ENCODE measurements at places on chromosomes 3 and 15.
A peak's percentile ranks its signal among the peaks of the same experiment; 100 is the strongest.

- no peak for DNase-seq
These were observed 532 bp downstream of the B4GALT4 start for GRCh38 chr3:119240101-119240590.

- DNase-seq: no peak
These were observed 27.3 kb upstream of the SLC9A9 start for GRCh38 chr3:143875546-143875945.

DNA sequence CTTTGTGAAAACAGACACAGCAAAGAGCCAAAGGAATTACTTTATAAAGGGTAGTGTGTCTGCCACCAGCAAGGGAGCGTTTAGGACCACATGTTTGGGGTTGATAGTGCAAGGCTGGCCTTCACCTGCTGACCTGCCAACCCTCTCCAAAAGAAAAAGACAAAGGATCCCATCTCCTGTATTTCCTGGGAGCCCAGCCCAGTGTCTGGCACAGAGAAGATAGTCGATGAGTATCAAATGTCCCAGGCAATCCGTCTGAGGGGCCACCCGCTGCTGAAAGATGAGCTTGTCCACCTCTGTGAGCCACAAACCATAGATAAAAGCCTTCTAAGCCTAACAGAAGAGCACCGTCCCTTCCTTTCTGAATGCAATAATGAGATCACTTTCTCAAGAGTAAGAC lies 154.8 kb upstream of the CTNNB1 start:
- DNase-seq: no peak

- no peak for DNase-seq
These were observed 263.3 kb downstream of the ABHD5 start for GRCh38 chr3:43953814-43954692.

GRCh38 chr3:71759401-71759800 lies 5.7 kb downstream of the GPR27 start:
- no peak for DNase-seq

DNA sequence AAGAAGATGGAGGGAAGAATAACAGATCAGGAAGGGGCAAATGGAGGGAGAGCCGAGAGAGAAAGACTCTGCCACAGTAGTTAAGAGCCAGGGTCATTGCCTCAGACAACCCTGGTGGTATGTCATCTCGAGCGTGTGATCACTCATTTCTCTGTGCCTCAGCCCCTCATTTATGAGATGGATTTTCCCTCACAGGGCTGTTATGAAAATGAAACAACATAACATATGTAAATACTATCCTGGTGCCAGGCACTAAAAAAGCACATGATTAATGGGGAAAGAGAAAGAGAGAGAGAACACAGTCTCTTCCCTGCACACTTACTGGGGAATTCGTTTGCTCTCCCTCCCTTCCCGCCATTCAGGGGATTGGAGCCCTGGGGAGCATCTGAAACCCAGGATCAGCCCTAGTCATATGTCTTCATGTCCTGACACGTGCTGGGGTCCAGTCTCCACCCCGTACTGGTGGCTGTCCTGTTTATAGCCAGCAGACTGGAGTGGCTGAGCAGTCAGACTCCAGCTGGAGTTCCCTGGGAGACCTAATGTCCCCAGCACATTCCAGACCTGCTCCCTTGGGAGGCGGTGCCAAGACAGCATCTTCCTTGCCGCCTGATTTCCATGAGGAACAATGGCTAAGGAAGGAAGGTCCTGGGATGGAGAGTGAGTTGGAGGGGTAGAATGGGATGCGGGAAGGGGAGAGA lies 14.7 kb upstream of the AMOTL2 start:
- no peak for DNase-seq

DNA sequence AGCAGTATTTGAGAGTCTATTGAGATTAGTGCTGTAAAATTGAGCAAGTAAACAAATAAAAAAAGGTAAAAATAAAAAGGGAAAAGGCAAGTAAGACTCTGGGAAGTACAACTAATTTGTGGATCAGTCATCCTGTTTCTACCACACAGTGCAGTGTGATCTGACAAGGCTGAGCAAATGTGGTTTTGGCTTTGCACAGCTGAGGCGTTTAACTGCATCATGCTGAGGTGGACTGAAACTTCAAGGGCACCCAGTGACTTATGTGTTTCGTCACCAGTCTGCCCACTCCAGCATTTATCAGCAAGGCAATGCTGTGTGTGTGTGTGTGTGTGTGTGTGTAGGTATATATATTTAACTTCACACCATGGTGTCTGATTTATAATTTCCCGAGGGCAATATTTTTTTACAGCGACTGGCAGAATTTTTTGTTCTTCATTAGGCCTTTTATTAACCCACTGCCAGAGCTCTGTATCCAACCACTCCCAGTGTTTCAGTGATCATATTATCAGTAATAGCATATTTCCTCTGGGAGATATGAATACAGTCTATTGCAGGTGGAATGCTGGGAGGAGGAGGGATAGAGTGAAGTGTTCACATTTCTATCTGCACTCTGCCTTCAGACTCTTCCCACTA lies 131.5 kb upstream of the SATB1 start:
- peak; percentile 6 for DNase-seq

DNA sequence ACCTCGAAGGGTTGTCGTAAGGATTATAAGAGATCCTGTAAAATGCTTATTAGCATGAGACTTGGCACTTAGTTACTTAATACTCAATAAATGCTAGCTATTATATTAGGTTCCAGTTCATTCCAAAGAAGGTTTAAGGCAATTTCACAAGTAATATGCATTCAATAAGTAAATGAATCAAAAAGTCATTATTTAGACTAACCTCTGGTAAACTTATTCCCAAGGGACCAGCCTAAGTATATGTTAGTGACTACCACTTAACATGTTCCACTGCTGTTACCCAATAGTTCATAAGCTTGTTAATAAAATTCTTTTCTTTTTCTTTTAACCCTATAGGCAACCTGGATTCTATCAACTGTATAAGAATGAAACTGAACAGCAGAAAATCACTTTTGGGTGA lies 5.1 kb downstream of the PDCD10 start:
- DNase-seq: no peak

DNA sequence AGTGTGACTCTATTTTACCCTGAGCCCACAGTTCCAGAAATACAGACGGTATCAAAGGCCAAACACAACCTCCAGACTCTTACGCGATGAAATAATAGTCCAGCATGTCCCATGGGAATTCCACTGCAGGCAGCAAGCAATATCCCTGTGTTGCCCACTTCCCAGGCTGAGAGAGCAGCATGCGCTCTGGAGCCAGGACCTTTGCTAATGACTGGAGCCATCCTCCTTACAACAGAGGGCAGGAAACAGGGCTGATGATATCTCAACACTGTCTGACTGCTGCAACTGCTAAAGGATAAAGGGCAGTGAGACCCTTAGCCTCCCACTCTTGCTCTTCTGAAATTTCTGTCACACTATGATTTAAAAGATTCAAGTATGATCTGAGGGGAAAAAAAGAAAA lies 34.8 kb downstream of the MCF2L2 start:
- DNase-seq: no peak

- DNase-seq: no peak
These were observed 1.7 kb upstream of the PCOLCE2 start for GRCh38 chr3:142890592-142890991.

DNA sequence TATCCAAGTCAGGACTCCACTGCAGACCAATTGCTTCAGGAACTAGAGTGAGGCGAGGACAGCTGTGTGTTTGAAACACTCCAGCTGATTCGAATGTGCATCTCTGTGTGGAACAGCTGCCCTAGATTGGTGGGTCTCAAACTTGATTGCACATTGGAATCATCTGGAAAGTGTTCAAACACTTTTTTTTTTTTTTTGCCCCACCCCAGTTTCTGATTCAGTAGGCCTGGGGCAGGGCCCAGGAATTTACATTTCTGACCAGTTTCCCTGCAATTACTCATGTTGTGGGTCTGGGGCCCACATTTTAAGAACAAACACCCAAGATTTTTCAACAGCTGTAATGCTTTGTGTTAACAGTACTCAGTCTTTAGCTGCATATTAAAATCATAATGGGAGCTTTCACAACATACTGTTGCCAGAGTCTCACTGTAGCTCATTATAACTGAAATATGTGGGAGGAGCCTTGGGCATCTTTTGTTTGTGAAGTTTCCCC lies 156.6 kb downstream of the NR1D2 start:
- DNase-seq: no peak

GRCh38 chr3:148882288-148882687 lies 17.2 kb downstream of the CPA3 start:
- DNase-seq: no peak

DNA sequence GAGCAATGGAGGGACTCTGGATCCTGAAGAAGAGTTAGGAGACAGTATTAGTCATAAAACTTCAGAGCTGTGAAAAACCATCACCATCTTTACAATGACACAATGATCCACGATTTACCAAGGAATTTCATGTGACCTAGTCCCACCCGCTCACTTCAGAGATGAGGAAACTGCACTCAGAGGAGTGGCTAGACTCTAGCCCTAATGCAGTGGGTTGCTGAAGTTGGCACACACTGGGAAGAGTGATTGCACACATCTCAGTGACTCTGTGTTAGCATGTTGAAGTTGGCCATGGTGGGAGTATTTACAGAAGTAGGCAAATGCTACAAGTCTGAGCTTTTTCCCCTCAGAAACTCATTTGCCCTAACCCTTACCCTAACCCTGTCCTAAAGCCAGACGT lies 35.2 kb upstream of the SPATA12 start:
- DNase-seq: no peak

GRCh38 chr3:49132437-49133225 lies at the start of gene LAMB2:
Gene LAMB2 (minus strand): TSS chr3:49133050. CDS start chr3:49132867, 183 bp downstream.
- DNase-seq: no peak

DNA sequence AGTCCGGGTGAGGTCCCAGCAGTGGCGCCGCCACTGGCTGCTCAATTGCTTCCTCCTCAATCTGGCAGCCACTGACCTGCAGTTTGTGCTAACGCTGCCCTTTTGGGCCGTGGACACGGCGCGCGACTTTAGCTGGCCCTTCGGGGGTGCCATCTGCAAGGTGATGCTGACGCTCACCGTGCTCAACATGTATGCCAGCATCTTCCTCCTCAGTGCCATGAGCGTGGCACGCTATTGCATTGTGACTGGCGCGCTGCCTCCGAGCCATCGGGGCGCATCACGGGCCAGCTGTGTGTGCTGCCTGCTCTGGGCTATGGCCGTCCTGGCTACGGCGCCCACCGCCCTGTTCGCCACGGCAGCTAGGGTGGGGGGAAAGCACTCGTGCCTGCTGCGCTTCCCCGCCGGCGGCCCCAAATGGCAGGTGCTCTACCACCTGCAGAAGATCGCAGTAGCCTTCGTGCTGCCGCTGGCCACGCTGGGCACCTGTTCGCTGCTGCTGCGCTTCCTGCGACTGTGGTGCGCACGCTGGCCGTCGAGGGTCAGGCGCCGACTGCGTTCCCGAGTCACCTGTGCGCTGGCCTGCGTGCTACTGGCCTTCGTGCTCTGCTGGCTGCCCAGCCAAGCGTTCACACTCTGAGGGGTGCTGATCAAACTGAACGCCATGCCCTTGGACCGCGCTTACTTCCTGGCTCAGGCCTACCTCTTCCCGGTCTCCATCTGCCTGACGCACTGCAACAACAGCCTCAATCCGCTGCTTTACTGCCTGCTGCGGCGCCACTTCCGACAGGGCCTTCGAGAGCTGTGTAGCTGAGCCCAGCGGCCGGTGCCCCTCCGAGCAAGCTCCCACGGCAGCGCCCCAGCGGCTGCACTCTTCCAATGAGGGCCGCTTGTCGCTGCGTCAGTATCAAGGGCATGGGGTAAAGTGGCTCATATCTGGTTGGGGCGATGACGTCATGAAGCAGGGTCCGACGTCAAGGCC lies 20.3 kb upstream of the ADAMTS7 start:
- DNase-seq: no peak

DNA sequence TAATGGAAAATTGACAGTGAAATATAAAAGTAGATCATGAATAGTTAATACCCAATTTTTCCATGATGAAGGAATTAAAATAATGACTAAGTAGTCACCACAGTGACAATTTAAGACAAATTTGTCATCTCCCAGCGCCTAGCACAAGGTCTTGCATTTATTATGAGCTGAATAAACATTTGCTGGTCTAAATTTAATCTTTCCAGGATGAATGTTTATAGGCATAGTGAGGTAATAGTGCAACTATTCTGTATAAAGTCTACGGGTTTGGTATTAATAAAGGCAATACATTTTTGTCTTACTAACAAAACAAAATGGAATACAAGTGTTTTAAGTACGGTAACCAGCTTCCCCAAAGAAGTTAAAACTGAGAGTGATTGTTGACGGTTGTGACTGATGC lies 209.3 kb downstream of the CD47 start:
- DNase-seq: no peak

DNA sequence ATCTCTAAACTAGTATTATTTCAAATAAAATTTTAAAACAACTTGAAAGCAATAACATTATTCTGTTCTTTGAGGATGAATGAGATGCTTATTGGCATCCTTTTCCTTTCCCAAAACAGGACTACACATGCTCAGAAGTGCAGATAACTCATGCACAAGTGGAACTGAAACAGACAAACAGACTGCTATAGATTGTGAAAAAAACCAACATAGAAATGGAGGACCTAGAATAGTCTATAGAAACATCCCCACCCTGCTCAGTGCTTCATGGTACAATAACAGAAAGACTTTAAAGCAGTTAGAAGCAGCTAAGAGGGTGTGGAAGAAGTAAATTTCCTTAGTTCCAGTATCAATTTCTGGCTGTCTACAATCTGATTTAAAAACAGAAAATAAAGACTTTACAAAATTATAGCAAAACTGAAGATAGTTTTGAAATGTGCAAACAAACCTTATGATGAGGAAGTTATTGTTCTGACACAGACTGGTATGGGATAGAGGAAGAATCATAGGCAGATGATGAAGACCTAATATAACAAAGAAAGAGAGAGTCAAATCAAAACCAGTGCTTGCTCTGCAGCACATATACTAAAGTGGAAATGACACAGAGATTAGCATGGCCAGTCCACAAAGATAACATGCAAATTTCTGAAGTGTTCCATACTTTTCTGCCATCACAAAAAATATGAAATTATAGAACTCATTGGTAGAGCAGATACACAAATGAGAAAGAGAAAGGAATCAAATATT lies 1025.4 kb downstream of the SQOR start:
- DNase-seq: no peak

GRCh38 chr3:162770551-162770950 lies 1273.9 kb downstream of the OTOL1 start:
- no peak for DNase-seq

DNA sequence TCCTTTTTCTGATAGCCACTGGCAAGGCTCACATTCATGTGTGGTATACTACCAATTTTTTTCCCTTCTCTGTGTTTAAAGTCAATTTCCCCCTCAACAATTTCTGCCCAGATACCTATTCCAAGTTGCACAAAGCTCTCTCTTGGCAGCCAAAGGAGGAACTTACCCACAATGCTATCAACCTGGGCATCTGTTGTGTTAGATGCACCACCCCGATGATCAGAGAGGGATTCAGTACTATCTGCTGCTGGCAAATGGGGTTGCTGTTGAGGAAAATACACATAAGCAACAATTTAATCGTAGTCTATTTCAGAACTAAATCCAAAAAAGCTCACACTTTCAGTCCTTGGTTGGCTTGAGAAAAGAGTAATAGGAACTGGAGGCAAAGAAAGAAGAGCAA lies 46.1 kb downstream of the AAGAB start:
- no peak for DNase-seq

Measured in T-helper 2 cell (primary cell).